ENCODE measurements at places on chromosomes 12 and 14.
A peak's percentile ranks its signal among the peaks of the same experiment; 100 is the strongest.

GRCh38 chr14:72516936-72517700, 376.8 kb downstream of the DPF3 start:
- peak; percentile 85 for DNase-seq

DNA sequence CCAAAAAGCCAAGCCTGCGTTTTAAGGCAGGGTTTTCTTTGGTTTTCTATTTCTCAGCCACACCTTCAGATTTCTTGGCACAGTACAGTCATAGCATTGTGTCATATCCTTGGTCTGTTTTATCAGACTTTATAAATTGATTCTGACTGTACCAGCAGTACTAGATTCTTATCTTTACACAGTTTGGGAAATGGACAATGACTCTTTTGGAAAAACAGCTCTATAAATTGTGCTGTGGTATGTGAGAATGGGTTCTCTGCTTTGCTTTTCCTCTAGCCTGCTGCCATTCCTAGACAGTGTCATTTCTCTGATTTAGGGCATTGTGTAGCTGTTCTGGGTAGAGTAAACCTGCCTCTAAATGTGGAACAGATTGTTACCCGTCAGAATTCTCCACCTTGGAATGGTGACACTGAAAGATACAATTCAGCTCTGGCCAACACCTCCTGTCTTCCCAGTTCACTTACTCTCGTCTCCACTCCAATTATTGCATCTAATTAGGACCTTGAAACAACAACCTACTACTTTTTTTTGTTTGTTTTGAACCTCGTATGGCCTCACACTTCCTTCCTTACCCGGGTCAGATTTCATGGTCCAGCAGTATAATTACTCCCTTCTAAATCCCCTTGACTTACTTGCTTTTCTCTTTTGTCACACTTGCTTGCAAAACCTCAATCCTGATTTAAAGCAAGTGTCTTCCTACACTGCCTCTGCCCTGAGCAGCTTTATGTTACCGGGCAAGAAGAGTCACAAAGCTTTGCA, 226.3 kb downstream of the ERC1 start:
- DNase-seq: no peak

- peak; percentile 87 for DNase-seq
These were observed 6.4 kb downstream of the STX2 start for GRCh38 chr12:130832561-130833209.

- DNase-seq: no peak
These were observed 73.8 kb downstream of the WDR20 start for GRCh38 chr14:102213470-102213869.

- no peak for DNase-seq
These were observed 9.7 kb upstream of the ERC1 start for GRCh38 chr12:981176-981828.

DNA sequence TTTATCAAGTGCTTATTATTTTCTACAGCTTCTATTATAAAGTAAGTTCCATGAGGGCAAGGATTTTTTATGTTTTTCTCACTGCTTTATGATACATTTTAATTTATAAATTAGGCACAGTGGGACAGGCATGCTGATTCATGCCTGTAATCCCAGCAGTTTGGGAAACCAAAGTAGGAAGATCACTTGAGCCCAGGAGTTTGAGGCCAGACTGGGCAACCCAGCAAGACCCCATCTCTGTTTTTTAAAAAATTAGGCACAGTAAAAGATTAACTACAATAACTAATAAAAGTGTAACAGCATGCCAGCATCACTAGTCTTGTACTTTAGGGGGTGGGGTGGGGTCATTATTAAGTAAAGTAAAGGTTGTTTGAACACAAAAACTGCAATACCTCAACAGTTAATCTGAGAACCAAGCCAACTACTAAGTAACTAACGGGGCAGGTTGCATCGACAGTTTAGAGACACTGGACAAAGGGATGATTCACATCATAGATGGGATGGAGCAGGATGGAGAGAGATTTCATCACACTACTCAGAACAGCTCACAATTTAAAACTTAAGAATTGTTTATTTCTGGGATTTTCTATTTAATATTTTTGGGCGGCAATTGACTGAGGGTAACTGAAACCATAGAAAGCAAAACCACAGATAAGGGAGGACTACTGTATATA, 119.5 kb downstream of the PLEKHA5 start:
- DNase-seq: no peak

GRCh38 chr14:57245941-57246340, 22.8 kb downstream of the EXOC5 start:
- DNase-seq: no peak

- DNase-seq: no peak
These were observed 666.6 kb downstream of the DIO2 start for GRCh38 chr14:79544698-79545070.

DNA sequence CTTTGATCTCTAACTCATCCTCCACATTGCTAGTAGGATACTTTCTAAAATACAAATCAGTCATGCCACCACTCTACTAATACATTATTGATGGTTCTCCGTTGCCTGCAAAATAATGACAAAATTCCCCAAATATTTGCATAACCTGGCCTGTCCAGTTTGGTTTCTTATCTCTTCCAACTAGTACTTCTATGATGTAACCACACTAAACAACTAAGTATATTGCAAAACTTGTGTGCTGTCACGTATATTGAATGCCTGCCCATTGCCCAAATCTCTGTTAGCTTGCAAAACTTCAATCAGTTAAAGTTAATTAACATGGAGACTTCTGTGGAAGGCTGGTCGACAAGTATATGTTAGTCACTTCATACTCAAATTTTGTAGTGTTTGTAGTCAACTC, 6.5 kb downstream of the OR6C74 start:
- no peak for DNase-seq

DNA sequence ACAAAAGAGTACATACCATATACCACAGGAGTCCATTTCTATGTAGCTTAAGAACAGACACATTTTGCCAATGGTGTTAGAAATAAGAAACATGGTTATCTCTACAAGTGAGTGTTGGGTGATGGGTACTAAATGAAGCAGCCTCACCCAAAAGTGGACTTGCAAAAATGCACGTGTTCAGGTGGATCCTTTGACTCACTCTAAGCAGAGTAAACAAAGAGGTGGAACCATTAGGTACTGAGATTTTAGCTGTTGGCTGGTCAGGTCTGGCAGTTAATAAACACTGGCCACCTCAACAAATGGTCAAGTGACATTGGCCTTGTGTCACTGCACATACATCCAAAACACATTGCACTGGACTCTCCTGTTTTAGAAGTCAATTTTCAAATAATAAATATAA, 27.6 kb downstream of the EVL start:
- DNase-seq: no peak

GRCh38 chr12:117360222-117360550, 1.2 kb downstream of the NOS1 start:
- no peak for DNase-seq

DNA sequence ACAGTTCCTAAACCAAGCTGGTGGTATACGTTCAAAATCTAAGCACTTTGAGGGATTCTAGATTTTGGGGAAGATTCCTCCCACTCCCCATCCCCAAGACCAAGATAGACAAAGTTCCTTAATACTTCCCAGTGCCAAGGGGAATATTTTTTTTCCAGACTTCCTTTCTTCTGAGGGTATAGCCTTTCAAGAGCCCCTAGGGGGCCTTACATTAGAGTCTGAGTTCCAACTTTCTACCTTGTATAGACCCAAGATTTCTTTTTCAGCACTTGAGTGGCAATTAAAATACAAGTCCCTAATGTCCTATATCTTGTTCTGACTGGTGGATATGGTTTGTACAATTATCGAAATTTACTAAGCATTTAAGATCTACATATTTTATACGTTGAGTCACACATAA, 28.7 kb upstream of the SOS2 start:
- DNase-seq: no peak

GRCh38 chr14:78637489-78637888, 467.3 kb downstream of the NRXN3 start:
- DNase-seq: no peak

DNA sequence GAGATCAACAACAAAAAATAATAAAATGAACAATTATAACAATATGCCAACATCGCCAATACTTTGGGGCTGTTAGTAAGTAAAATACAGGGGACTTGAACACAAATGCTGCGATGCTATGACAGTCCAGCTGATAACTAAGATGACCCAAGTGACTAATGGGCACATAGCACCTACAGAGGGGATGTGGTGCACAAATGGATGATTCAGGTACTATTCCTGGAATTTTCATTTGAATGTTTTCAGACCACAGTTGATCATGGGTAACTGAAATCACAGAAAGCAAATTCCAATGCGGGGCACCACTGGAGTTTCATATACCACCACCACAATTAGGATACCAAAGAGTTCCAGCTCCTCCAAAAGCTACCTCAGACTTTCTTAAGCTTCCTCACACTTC, 82.9 kb downstream of the RCOR1 start:
- DNase-seq: no peak

DNA sequence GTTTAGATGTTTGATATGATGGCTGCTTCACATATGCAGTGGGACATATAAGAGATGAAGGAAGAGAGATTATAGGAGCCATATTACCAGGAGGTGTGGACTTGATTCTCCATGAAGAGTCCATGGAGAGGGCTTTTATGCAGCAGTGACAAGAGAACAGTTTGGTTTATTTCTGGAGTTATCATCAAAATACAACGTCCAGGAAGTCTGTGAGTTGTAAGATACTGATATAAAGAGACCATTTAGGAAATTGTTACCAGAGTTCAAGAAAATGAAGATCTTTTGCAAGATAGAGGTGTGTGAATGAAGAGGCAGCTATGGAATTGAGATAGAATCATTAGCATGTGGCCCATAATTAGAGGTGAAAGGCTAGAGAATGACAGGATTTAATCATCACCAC, 431.7 kb downstream of the NPAS3 start:
- DNase-seq: no peak

GRCh38 chr14:104321088-104321801, 182.9 kb downstream of the KIF26A start:
- DNase-seq: no peak

DNA sequence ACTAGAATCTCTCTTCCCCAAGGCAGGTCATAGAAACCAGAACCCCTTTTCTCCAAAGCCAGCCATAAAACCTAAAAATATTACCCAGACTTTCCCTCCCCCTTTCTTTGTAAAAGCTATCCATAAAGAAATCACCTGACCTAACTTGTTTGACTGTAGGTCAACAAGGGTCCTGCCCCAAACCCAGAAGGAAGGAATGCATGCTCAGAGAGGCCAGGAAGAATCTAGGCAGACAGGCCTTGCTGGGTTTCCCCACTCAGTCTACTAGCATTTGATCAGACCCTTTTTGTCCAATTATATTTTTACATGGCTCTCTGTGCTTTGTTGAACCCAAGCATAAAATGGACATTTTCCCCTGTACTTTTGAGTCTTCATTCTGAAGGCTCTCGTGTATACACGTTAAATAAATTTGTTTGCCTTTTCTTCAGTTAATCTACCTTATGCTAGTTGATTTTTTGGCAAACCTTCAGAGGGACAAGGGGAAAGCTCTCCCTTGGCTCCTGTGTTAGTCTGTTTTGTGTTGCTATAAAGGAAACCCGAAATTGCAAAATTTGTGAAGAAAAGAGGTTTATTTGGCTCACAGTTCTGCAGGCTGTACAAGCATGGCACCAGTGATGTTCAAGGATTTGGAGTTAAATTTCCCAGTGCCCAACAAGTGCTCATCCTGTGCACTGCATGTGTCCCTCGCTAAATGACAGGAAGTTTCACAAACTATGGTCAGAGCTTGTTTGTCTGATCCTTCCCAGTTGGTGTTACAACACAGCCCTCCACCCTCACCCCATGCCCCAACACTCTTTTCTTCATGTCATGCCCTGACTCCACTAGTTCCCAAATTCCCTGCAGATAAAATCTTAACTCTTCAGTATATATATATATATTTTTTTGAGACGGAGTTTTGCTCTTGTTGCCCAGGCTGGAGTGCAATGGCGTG, 14.2 kb upstream of the RASSF3 start:
- no peak for DNase-seq

- no peak for DNase-seq
These were observed 17.9 kb downstream of the CERS5 start for GRCh38 chr12:50149311-50149710.

- DNase-seq: no peak
These were observed 93.0 kb downstream of the TMTC1 start for GRCh38 chr12:29690728-29691127.

DNA sequence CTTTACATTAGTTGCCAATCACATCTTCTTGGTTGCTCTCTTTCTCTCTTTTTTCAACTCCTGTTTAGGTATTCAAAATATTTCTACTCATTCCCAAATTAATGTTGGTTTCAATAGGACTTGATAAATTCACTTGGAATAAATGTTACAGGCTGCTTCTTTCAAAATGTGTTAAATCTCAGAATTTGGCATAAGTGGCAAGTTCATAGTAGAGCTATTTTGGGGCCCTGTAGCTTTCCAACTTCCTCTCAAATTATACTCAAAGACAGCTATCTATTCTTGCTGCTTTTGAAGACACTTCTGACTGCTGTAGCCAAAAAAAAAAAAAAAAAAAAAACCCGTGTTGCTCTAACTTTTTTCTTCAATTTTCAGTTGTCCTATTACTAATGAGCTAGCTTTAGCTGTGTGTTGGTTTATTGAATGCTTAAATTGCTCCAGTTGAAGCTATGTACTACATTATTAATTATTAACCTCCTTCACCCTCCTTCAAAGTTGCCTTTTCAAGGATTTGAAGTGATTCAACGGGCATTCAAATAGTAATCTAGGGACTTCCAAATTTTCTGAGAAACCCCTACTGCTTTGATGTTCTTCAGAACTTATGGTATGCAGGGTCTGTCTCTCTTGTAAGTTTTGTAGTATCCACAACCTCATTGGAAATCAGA, 554.6 kb upstream of the FLRT2 start:
- no peak for DNase-seq

All from pons (tissue), 1 donor.